ENCODE measurements at places on chromosomes 3 and 15.
A peak's percentile ranks its signal among the peaks of the same experiment; 100 is the strongest.

DNA sequence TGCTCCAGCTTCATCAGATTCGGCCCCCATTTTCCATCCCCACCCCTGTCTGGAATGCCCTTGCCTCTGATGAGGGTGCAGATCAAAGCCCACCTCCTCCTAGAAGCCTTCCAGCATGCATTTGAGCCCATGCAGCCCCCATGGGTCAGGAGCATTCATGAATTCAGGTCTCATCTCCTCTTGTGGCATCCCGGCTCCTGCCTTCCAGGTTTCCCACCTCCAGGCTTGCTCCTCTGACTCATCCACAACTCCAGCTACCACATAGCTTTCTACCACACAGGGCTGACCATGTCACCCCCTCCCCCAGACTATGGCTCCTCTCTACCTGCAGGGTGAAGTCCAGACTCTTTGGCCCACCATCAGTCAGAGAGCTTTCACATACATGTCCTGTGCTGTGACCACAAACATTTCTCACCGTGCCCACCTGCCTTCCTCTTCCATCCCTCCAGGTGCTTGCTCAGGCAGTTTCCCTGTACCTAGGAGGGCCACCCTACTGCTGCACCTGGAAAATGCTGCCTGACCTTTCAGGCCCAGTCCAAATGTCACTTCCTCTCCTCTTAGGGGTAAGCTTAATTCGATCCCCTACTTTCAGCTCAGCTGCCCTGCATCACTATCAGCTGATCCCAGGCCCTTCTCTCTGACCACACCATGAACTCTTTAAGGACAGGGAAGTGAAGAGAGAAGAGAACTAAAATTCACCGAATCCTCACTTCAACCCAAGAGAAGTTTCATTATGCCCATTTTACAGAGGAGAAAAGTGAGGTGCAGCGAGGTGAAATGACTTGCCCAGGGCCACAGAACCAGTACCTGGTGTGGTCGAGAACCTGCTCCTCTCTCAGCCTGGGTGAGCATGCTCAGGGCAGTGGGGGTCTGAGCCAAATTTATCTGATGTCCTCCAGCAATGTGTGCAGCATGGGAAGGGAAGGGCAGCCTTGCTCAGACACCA, 13.7 kb upstream of the FGD5 start:
- ATAC-seq = no peak

GRCh38 chr15:95108673-95109072, 877.3 kb downstream of the MCTP2 start:
- ATAC-seq = no peak

DNA sequence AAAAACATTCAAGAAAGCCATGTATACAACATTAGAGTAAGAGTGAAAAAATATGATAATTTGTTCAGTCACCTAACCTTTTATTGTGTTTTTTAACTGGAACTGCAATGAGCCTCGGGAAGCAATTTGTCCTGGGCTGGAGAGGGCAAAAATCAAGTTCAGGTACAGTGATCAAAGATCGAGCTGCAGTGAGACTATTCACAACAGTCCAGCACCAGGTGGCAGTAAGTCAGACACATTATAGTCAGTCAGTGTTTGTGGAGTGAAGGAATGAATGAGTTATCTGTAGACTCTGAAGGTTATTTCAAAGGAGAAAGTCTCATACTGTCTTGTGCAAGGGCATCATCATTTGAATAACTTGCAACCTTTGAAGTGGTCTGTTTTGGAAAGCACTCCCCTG, 116.6 kb downstream of the CHDH start:
- no peak for ATAC-seq

- no peak for ATAC-seq
Observed at GRCh38 chr15:39592500-39592899, 11.6 kb downstream of the THBS1 start.

- ATAC-seq = no peak
Observed at GRCh38 chr15:83036253-83036652, 24.8 kb upstream of the C15orf40 start.

- peak; percentile 80 for ATAC-seq
Observed at GRCh38 chr15:66679657-66680108, 22.4 kb upstream of the SMAD6 start.

GRCh38 chr3:119340446-119340845, 46.3 kb downstream of the ARHGAP31 start:
- no peak for ATAC-seq

GRCh38 chr15:74240002-74240568, 4.0 kb downstream of the CCDC33 start:
- peak; percentile 91 for ATAC-seq

- peak; percentile 35 for ATAC-seq
Observed at GRCh38 chr15:48856942-48857341, 21.0 kb upstream of the EID1 start.

GRCh38 chr3:170324962-170325361, 32.6 kb upstream of the SKIL start:
- no peak for ATAC-seq

DNA sequence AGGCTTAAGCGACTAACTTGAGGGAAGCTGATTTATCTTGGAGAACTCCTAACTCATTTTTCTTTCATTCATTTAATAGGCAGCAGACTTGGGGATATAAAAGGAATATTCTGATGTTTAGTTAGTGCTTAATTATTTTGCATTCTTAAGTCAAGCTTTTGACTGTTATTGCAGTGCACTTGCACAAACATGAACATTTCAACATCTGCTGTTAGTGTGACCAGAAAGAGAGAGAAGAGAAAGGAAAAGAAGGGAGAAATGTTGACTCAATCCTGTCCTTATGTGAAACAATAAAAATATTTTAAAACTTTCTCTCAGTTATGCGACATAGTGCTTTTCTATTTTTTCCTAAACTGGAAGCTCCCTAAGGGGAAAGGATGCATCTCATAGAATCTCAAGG, 507.8 kb downstream of the LPP start:
- ATAC-seq = no peak

GRCh38 chr3:43814461-43814860, 123.7 kb downstream of the ABHD5 start:
- ATAC-seq = no peak

DNA sequence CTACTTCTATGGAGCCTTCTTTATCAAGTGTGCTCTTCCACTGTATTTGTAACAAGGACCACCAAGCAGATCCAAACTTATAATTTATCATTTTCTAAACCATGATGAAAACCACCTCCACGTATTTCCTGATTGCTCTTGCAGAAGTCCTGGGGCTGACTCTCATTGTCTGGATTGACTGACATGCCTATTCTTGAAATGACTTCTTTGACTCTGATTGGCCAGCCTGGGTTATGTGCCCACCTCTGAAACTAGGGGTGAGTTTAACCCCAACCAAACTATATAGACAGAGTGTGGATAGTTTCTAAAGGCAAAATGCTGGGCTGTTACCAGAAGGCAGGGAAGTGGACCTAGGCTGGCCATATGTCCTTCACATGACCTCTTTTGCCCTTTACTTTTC, 12.7 kb downstream of the TMPRSS7 start:
- no peak for ATAC-seq

Data from SK-N-SH treated with all-trans-retinoic acid at 6 μM for 48 hours (cell line).